GM19239 (cell line): ENCODE measurements at places on chromosomes 4 and X.

DNA sequence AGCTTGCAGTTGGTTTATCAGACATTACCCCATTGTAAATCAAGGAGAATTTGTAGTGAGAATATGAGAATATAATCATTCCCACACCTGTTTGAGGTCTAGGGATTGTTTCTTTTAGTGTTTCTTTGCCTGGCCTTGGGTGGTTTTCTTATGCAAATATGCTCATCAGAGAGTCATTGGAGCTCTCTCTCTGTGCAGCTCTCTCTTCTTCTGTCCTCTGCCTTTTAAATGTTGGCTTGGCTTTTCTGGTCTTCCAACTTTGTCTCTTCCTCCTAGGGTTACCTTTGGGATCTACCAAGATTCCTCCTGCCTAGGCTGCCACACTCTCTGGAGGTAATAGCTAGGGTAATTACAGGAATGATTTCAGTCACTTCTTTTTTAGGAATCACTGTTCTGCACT lies 102.3 kb upstream of the ARSJ start:
- no peak for DNase-seq

GRCh38 chr4:40200875-40201801 lies 4.3 kb downstream of the RHOH start:
- DNase-seq: no peak

DNA sequence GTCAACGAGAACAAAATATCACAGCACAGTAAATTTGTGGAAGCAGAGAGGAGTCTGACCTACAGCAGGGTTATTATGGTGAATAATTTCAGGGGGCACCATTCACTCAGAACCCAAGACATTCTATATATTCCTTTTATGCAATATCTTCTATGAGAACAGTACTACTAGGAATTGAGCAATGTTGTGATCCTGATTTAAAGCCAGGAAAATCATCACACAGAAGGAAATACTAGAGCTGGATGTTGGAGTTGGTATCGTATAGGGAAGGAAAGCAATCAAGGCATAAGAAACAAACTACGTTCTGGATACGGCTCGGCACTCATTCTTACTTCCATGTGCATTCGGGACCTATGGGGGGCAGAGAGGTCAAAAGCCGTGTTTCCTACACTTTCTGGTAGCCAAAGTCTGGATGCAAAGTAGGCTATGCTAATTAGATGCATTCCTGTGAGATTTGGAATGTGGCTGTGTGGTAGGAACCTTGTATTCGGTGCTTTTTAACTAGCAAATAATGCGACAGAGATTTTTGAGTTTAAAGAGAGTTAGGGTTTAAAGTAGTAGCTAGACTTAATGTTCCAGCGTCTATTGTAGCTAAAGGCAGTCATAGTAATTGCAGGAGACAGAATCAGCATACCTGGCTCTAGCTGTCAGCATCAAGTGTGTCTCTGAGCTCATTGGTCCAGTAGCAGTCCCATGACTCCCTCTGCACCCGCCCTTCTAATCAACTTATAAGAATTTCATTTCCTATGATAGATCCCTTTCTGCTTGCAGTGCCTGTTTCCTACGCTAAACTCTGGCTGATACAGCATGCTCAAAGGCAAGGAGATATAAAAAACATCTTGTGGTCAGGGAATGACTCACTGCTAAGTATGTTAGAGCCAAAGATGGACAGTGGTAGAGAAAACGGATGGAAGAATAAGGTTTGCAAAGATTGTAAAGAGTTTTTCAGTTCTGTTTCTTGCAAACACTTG lies 43.3 kb upstream of the PDGFC start:
- DNase-seq: no peak

DNA sequence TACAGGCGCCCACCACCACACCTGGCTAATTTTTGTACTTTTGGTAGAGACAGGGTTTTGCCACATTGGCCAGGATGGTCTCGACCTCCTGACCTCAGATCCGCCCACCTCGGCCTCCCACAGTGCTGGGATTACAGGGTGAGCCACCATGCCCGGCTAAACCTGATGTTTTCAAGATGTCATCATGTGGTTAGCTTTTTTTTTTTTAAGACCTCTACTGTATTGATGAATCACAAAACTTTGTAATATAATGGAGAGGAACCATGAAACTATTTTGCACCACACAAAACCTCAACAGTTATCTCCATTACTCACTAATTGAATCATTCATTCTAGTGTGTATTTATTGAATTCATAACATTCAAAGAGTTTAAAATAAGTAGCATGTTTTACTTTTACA lies 94.7 kb upstream of the NEIL3 start:
- DNase-seq: no peak

DNA sequence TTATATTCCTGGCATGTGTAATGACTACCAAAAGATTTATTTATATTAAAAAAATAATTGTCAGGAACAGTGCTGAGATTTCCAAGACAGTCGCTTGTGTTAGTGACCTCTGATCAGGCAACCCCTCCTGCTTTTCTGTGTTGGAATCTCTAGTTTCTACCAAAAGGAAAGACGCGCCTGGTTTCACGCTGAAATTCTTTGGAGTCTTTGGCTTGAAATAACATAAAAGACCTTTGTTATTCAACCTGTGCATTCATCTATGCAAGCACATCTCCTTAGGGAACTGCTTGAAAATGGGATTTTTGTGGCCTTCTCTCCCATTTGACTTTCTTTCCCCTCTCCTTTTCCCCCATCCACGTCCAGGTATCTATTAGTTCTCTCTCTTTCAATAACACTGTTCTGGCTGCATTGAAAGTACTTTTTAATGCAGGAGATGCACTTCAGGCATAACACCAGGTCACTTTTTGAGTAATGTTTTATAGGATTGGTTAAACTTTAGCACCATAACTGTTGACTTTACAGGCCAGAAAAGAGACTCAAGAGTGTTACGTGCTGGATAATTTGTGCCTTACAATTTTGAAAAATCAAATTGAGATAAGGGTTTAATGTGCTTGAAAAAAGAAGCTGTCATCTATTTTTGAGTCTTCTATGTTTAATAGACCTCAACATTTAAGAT lies 172.7 kb downstream of the GPAT3 start:
- no peak for DNase-seq

GRCh38 chrX:70042399-70043371 lies 7.1 kb downstream of the AWAT2 start:
- no peak for DNase-seq

DNA sequence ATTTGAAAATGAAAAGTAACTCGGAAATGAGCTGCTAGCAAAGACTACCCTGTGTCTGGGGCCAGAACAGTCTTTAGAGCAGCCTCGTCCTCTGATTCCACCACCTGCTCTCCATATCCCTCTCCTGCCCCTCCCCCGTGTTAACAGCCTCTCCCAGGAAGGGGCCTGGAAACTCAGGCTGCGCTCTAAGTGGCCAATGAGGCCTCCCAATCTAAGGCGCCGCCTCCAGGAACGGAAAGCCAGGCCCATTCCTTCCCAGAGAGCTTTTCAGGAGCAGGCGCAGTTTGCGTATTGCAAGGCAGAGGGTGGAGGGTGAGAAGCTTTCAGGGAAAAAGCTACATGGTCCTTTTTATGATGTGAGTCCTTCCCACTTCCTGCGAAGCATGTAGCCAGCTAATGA lies 31.2 kb downstream of the RS1 start:
- DNase-seq: no peak

- DNase-seq: no peak
These were observed 111.2 kb downstream of the ZNF518B start for GRCh38 chr4:10346023-10346422.

GRCh38 chr4:153541456-153542096 lies 75.4 kb downstream of the TMEM131L start:
- no peak for DNase-seq

GRCh38 chr4:99853999-99854398 lies 37.4 kb downstream of the DAPP1 start:
- DNase-seq: no peak

DNA sequence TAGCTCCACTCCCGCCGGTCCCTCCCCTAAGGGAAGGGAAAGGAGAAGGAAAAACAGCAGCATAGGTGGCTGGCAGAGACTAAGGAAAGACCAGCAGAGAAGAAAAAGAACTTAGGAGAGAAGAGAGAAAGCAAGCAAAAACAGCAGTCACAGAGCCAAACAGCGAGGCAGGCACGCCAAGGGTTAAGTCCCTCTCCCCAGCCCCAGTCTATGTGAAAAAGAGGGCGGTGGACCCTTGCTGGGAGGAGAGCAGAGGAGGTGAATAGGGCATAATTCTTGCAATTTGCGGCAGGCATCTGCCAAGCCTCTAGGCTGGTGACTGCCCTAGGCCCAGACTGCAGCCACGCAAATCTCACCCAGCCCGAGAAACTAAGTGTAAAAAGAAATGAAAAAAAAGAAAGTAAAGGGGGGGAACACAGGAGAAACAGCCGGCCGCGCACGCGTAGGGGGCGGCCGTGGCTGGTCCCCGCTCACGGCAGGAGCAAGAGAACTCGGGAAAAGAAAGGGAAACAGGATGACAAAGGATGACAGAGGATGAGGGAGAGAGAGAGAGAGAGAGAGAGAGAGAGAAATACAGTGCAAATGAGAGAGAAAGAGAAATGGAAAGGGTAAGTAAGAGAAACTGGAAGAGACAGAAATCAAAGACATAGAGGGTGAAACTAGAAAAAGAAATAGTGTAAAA lies 48.6 kb downstream of the MAGEA9 start:
- no peak for DNase-seq

GRCh38 chr4:7396186-7396910 lies 38.4 kb downstream of the PSAPL1 start:
- DNase-seq: no peak

DNA sequence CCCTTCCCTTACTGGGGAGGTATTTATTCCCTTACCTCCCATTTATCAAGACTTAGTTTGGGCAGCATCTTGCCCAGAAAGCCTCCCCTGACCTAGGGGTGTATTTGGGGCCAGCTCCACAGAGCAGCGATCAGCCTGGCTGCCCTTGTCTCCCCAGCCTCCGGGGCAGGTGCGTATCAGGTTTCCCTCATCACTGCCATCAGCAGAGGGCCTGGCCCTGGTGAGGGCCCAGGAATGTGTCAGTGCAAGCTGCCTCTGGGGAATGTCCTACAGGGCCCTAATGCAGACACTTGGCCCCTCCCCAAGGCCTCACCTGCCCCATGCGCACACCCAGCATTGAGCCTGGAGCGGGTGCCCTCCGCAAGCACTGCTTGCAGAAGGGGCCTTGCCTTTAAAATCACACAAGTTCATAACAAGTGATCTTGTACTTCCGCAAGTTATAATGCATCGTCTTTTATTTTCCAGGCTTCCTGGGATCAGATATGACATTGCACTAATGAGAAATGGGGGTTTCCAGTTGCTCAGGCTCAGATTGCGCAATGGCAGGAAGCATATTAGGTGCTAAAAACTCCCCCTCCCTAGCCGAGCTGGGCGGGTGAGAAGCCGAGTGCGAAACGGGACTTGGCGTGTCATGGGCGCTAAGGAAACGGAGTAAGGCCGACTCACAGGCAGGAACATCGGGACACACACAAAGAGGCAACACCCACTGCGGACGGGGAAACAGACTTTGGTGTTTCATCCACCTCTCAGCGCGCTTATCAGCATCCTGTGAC lies 25.4 kb upstream of the AFAP1 start:
- DNase-seq: no peak

GRCh38 chr4:158315706-158316105 lies 105.4 kb downstream of the TMEM144 start:
- DNase-seq: no peak

- DNase-seq: no peak
These were observed 40.5 kb upstream of the SLC2A9 start for GRCh38 chr4:10061650-10062415.

GRCh38 chr4:181796502-181796901 lies 446.7 kb upstream of the TENM3 start:
- no peak for DNase-seq

GRCh38 chr4:66574145-66574978 lies 904.1 kb upstream of the EPHA5 start:
- DNase-seq: no peak

DNA sequence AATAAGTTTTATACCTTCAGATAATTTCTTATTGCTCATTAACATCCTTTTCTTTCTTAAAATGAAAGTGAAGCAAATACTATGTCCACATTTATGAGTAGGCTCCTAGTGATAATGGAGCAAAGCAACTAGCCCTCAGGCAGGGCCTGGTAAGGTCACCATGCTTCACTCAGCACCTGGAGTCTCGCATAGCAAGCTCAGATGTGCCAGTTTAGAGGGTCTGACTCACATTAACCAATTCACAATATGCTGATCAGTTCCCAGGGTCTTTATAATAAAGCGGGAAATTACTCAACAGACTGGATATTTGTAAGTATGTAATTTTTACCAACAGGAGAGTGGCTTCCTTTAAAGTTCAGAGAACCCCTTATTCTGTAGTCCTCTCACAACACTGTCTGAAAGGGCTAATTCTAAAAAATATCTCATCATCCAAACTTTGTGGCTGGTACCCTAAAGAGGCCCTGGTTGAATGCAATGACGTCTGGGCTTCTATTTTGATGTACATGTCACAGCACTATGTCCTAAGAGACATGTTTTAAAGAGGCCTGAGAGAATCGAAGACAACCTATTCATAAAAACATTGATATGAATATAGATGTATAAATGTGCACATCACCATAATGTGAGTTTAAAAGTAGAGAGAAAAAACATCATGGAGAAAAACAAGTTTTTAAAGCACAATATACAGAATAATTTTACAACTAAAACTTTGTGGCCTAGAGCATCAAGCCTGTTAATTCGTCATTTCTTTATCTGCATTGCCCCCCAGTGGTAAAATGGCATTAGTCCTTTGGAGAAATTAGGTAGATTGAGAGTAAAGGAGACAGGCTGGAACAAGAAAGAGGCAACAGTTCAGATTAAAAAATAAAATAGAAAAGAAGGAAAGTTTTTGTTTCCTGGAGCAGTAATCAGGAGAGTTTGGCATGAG lies 44.3 kb downstream of the IL21 start:
- DNase-seq: peak; percentile 24

DNA sequence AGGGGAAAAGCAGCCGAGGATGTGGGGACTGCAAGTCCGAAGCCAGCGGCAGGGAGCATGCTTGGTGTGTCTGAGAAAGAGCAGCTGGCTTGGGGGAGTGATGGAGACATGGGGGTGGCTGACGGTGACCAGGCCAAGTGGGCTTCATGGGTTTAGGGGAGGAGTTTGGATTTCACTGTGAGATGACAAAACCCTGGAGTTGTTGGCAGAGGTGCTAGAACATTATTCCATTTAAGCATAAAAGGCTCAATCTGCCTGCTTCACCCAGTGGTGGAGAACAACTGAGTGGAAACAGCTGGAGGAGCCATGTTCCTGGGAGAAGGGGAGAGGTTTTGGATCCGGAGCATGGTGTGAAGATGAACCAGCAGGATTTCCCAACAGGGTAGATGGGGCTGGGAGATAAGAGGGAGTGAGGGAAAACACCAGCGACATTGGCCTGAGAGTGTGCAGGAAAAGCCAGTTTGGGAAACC lies 318.0 kb upstream of the TAPT1 start:
- DNase-seq: no peak

GRCh38 chr4:52945326-52945898 lies 83.3 kb downstream of the RASL11B start:
- DNase-seq: no peak

DNA sequence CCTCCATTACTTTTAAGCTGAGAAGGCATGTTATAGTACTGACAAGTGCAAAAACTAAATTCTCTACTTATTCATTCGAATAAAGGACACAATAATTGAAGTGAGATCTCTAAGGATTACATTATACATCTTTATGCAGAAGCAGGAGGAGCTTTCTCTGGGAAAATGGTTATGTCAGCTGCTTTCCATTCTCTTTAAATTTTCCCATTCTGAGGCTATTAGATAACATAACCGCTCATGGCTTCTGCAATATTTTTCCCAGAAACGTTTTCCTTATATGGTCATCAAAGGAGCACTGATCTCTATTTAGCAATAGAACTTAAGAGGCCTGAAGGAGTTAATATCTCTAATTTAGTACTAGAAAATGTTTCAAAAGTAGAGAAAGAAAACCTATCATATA lies 221.6 kb downstream of the NSUN7 start:
- DNase-seq: no peak
